Stimulated activated CD4-positive, alpha-beta T cell treated with anti-CD3 and anti-CD28 coated beads, Interleukin-2, amount 100 ng/mL, for 48 hours (primary cell): ENCODE measurements at places on chromosomes 4 and X.

DNA sequence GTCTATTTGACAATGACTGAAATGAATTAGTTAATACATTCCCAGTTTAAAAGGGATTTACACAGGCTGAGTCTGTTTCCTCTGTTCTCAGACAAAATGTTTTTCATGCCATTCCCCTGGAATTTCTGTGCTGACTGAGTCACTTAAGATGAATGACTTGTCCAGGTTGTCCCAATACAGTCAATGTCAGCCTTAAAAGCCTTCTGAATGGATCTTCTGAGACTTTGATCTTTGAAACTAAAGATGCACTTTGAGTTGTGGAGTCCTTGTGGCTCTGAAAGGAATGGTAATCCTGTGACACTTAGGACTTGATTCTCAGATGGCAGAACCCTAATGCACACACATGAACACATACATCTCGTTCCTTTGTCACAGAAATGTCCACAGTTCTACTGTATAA is 622.2 kb upstream of the GRID2 start:
- DNase-seq = no peak

GRCh38 chrX:9475984-9476383 is 11.1 kb downstream of the TBL1X start:
- no peak for DNase-seq

GRCh38 chr4:160546201-160546600 is 1443.3 kb downstream of the RAPGEF2 start:
- DNase-seq = no peak

DNA sequence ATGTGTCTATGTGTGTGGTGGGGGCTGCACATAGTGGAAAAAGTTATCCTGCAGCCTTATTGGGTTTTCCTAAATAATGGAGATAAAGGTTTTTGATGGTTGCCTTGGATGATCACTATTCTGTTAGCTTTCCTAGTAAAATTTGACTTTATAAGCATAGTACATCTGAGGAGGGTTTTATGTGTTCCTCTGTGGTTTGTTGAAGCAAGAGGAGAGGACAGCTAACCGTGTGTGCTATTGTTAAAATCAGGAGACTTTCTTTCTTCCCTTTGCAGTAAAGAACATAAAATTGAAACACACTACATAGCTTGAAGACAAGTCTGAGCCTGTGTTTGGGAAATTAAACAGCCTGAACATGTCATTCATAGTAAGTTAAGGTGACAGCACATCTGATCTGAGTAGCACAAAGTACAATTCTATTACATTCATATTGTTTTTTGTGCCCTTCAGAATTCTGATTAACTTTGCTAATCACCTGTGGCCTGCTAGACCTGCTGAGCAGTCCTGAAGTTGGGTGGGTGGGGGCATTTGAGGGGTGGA is 36.8 kb downstream of the C4orf51 start:
- no peak for DNase-seq

DNA sequence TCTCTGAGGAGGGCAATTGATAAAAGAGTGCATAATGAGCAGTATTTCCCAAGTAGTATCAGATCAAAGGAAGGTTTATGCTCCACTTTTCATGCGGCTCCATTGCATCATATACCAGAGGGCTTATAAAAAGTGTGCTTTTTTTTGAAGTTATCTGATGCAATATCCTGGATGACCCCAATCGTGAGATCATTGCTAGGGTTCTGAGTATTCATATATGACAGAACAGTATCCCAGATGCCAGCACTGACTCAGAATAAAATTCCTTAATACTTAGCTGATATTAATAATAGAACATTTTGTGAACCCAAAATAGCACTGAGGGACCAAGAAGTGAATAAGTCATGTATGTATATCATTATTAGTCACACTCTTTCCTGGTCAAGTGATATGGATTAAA is 945.5 kb upstream of the AGA start:
- DNase-seq = no peak

GRCh38 chr4:153318696-153319320 is 25.7 kb upstream of the MND1 start:
- peak; percentile 8 for DNase-seq

- peak; percentile 50 for DNase-seq
Measured at GRCh38 chr4:56821381-56822243, at the start of gene SPINK2. Gene SPINK2, minus strand, starts transcription at chr4:56821701. Its CDS starts 39 bp downstream, at chr4:56821662.

DNA sequence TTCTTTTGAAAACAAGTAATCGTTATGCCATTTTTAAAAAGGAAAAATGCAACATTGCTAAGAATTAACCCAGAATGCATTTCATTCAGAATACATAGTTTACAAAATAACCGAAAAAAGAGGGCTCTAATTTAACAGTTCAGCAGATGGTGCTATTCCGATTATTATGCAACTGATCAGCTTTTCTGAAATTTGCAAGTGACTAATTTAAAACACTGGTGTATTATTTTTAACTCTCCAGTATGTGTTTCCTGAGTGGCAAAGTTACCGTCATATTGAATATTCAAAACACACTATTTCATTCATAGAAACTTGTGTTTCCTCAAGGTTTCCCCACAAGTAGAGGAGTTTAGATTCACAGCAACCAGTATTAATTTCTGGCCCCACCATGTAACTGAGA is 21.1 kb downstream of the ZBTB49 start:
- DNase-seq = no peak

GRCh38 chr4:72666910-72667309 is 97.9 kb upstream of the ADAMTS3 start:
- no peak for DNase-seq

DNA sequence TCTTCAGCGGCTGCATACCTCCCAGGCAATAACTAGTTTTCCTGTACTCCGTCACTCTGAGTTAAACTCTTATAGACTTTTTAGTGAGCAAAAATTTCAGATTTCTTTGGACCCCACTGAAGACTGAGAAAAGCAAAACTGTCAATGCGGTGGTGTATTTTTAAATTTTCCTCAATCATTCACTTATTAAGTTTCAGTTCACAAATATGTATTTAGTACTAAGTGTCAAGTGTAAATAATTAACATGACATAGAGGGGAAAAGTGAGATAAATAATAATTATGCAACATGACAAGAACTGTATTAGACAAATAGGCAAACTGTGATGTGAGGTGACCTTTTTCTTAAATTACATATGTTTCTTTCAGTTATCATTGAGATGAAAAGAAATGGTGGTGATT is 124.4 kb downstream of the NAF1 start:
- DNase-seq = no peak

DNA sequence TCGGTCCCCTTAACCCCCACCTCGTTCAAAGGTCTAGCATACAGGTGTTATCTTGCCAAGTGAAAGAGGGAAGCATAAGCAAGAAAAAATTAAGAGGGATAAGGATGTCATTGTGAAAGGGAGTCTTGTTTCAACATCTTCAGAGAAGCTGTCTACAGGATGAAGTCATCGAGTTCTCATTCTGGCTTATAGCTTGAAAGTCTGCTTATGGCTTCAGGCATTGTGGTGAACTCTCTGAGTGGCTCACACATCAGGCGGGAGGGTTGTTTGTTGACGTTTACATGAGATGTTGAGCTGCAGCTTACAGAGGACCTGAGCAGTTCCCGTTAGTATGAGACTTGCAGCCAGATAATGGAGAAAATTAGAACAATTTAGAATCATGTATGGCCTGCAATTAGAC is 16.6 kb downstream of the MAGEA9B start:
- no peak for DNase-seq

DNA sequence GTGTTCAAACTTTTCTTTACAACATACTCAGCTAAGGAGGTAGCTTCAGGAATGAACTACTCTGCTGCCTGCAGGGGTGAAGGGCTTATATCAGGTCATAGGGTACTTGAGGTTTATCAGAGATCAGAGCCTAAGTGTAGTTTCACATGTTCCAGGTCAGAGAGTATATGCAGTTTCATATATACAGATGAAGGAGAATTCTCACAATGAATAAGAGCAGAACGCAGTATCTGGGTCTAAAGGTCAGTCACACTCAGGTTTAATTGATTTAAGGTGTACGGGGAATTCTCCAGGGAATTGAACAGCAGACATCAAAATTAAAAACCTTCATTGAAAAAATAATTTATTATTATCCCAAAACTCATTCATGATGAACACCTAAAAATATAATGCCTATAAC is 700.6 kb downstream of the TECRL start:
- DNase-seq = no peak

GRCh38 chrX:43559644-43560043 is 96.5 kb upstream of the MAOA start:
- DNase-seq = peak; percentile 31

GRCh38 chr4:182338063-182338462 is 94.9 kb downstream of the TENM3 start:
- no peak for DNase-seq

GRCh38 chrX:63765712-63766111 is 19.3 kb downstream of the ARHGEF9 start:
- no peak for DNase-seq

DNA sequence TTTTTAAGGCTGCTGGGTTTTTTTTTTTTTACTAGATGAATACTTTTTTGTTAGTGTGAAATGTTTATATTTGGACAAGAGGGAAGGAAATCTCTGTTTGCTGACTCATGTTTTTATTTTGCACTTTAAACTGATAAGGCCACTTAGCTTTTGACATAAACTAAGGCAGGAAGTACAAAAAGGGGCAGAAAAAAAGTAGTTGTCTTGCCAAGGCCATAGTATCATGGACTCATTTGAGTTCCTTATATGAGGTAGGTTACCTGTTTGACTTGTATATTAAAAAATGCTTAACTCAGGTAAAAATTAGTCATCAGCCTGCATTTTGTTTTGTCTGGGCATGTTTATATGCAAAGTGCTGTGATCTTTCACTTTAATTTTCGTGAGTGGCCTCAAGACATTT is 26.0 kb downstream of the SMAD1 start:
- no peak for DNase-seq

- DNase-seq = no peak
Measured at GRCh38 chrX:37779857-37780256, at the start of gene CYBB. Gene CYBB, plus strand, starts transcription at chrX:37780059. Its CDS starts 19 bp downstream, at chrX:37780078.

- no peak for DNase-seq
Measured at GRCh38 chr4:164802301-164802901, 48.5 kb downstream of the SMIM31 start.

DNA sequence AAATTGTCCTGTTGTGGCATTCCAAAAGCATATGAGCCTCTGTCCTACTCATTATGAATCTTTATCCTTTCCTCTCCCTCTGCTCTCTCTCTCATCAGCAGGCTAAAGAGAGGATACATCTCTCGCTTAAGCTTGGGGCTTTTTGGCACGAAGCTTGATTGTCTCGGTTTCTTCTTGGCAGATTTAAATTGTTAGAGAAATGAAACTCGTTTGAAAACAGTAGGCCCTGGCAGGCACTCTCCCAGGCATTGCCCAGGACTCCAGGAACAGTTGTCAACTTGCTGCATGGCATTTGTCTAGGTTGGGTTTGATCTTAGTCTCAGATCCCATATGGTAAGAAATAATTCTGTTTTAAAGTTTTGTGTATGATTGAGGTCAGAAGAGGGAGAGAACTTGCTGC is 35.5 kb downstream of the NAA11 start:
- no peak for DNase-seq

DNA sequence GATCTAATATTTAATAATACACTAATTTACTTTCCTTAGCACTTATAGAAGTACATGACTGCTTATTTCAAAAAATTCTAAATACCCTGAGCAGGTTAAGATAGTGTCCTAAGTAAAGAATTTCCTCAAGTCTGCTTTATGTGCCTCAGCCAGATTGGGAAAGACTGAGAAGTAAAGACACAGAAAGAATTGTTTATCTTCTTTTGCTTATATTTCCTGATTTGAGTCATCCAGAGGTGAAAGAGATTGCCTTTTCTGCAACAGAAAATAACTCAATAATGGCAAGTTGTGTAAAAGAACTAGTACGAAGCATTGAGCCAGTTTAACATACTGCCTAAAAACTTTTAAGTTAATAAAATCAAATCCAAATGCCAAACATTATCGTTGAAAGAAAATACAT is 45.0 kb downstream of the NAF1 start:
- no peak for DNase-seq

DNA sequence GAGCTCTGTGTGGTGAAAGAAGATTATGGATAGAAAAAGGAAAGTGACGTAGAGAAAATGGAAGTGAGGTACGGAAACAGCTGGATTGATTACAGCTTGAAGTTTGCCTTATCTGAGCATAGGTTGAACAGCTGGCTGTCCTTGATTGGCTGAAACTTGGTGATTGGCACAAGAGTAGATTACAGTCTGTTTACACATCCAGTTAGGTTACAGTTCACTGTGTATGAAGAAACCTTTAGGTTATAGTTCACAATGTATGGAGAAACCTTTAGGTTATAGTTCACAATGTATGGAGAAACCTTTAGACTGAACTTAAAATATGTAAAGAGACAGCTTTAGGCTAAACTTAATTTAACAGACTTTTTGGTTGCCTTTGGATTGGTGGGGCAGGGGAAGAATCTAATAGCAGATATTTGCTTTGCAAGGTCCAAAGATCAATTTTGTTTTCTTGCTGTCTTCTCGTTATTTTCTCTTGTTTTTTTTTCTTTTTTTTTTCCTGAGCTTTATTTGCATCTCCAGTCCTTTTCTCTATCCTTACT is 15.6 kb upstream of the ART3 start:
- DNase-seq = no peak

GRCh38 chrX:17692709-17693346 is 44.5 kb upstream of the SCML1 start:
- no peak for DNase-seq

DNA sequence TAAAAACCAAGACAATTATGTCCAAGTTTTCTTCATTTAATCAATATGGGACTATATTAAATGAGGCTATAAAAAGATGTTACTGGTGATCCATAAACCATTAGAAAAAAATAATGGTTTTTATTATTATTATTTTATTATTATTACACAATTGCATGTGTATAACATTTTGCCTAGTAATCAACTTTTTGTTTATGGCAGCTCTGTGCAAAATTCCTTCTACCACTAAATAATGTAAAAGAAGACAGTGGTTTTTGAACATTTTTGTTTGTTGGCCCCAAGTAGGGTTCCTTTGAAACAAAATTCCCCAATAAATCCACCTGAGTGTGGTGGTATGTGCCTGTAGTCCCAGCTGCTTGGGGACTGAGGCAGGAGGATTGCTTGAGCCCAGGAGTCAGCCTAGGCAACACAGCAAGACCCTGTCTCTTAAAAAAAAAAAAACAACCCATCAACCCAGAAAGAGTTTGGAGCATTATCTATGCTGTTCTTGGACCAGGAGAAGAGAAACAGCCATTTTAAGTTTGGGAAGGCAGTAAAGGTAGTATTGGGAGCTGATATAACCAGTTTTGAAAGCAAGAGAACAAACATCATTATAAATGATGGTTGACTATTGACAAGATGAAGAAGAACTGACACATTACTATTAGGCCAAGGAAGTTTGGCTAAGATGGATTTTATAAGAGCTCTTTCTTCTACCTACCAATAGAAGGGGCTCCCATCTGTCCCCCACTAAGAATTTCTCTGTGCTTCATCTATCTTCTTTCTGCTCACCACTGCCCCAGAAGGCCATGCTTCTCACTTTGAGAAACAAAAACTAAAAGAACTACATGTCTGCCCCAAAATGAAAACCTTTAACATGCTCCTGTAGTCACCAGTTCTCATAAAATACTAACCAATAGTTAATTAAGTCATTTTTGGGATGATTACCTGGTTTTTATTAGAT is 2.2 kb downstream of the TMEM156 start:
- DNase-seq = no peak
